ENCODE measurements at places on chromosomes 2 and 18. TPM values are rescaled to one million over a fixed set of nuclear protein-coding genes. Genes with fewer than 3 reads are reported as not detected.

The CFAP65 gene
- not detected for total RNA-seq

DNA sequence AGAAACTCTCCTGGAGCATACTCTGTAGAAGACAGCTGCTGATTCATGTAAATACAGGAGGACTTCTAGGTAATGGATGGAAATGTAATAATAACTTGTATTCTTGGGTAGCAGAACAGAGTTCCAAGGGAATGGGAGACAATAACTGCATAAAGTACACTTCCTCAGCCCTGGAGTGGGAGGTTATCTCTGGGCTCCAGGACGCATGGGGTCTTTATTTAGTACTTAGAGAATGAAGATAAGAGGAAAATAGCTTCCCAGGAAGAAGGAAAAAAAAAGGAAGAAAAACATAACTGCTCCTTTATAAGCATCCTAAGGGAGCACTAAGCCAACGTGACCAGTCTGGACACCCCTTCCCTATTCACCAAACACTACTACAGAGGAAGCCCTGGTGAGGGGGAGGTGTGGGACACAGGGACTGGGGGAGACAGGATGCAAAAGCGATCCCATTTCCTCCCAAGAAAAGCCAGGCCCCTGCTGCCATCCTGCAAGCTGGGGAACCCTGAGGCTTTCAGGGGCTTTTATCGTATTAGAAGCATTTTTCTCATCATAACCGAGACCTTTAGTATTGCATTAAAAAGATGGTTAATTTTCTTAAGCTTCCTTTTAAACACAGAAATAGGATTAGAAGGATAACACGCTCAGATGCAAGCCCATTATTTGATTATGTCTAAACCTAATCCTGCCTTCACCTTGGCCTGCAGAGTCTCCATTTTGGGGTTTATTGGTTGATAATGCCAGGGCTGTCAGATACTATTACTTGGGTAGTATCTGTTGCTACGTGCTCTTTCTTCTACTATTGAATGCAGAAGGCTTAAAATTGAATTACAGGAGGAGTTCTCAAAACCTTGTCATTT is 78.5 kb downstream of the KLF7 start:
- no peak overlapping the region for H3K27ac ChIP-seq
- DNase-seq: no peak
- peaks cover 10% of the 10 kb centered on the region for H3K4me1 ChIP-seq
- peaks cover 50% of the 10 kb centered on the region for H3K36me3 ChIP-seq
- no peak overlapping the region for H3K4me3 ChIP-seq
- no peaks in the 10 kb centered on the region for H3K27me3 ChIP-seq

The ST6GAL2 gene
- total RNA-seq: not detected

GRCh38 chr2:35301369-35301768 is 1054.2 kb upstream of the CRIM1 start:
- no peaks in the 10 kb centered on the region for H3K4me1 ChIP-seq
- no peak for DNase-seq
- no peak overlapping the region for H3K27ac ChIP-seq
- H3K27me3 ChIP-seq: no peaks in the 10 kb centered on the region

DNA sequence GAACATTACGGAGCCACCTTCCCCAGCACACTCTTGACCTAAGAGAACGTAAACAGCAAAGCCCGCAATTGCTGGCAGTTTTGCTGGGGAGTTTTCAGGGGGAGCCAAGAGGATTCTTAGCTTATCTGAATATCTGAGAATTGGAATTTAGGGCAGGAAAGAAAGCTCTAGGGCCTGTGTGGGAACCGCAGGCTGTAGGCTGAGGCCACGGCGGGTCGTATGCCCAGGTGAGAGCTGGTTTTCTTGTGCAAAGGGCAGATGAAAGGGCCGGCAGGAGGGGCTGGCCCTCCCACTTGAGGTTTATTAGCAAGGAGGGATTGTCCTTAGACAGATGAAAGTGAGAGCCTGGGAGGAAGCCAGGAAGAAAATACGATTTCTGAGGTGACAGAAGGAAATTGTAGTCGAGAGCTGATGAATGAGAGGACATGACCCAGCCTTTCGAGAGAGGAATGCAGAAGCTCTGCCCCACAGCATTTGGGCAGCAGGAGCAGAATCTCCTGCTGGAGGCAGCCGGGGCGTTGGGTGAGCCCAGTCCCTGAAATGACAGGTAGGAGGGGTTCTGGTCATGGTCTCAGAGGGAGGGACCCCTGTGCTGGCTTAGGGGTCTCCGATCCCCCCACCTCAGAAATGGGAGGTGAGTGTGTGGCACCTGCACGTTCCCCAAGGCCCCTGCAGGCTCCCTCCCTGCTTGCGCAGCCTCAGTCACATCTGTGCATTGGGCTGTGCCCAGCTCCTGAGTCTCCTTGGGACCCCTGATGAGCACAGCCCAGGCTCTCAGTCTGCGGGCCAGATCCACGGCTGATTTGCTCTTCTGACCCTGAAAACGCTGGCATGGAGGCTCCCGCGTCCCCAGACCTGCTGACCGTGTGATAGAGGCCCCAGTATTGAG is 61.1 kb downstream of the CABLES1 start:
- DNase-seq: no peak
- peaks cover 21% of the 10 kb centered on the region for H3K4me1 ChIP-seq
- H3K27ac ChIP-seq: no peak overlapping the region
- H3K4me3 ChIP-seq: no peak overlapping the region
- no peaks in the 10 kb centered on the region for H3K27me3 ChIP-seq

- H3K4me1 ChIP-seq: no peaks in the 10 kb centered on the region
- H3K27me3 ChIP-seq: no peaks in the 10 kb centered on the region
- H3K27ac ChIP-seq: no peak overlapping the region
- H3K36me3 ChIP-seq: no peaks in the 10 kb centered on the region
Measured at GRCh38 chr2:131535526-131535925, 7.8 kb downstream of the CCDC74A start.

- peak overlapping the region; percentile 36 for H3K4me3 ChIP-seq
- H3K27ac ChIP-seq: peak overlapping the region; percentile 94
- H3K27me3 ChIP-seq: no peaks in the 10 kb centered on the region
- DNase-seq: peak; percentile 84
Measured at GRCh38 chr2:1653956-1654695, 90.2 kb downstream of the PXDN start.

- no peaks in the 10 kb centered on the region for H3K27me3 ChIP-seq
- H3K4me3 ChIP-seq: no peak overlapping the region
- no peaks in the 10 kb centered on the region for H3K36me3 ChIP-seq
- peak; percentile 39 for DNase-seq
- peak overlapping the region; percentile 66 for H3K27ac ChIP-seq
- peaks cover 19% of the 10 kb centered on the region for H3K4me1 ChIP-seq
Measured at GRCh38 chr18:5464251-5464650, 79.5 kb downstream of the EPB41L3 start.

The TMEM37 gene
- not detected for total RNA-seq

DNA sequence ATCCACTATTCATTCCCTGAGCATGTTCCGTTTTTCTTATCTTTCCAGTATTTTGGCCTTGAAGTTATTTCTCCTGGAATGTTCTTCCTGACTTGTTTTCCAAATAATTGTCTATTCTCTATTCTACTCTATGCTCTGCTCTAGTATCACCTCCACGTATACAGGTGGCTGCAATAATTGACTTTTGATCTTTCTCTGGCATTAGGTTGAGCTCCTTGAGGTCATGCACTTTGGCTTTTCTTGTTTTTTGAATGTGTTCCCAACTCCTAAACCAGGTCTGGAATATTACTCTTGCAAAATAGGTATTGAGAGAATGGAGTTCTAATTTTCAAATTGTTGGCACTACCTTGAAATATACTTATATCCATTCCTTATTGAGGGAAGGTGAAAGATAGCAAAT is 550.4 kb downstream of the CNTNAP5 start:
- DNase-seq: no peak
- no peaks in the 10 kb centered on the region for H3K27me3 ChIP-seq

GRCh38 chr2:76381624-76382023 is 670.9 kb upstream of the GCFC2 start:
- DNase-seq: no peak
- no peaks in the 10 kb centered on the region for H3K27me3 ChIP-seq
- no peak overlapping the region for H3K27ac ChIP-seq

GRCh38 chr2:54409752-54410151 is 46.4 kb upstream of the SPTBN1 start:
- H3K27ac ChIP-seq: no peak overlapping the region
- H3K36me3 ChIP-seq: no peaks in the 10 kb centered on the region
- no peak overlapping the region for H3K4me3 ChIP-seq
- H3K27me3 ChIP-seq: no peaks in the 10 kb centered on the region
- DNase-seq: no peak

The CCDC102B gene
- total RNA-seq: 0.89 TPM

The AKAIN1 gene
- total RNA-seq: not detected

The SERPINB2 gene
- total RNA-seq: 6.1 TPM

The LIMS3 gene
- total RNA-seq: 3.9 TPM

The CHST10 gene
- total RNA-seq: 12.9 TPM

GRCh38 chr2:37641582-37642171 is 29.8 kb downstream of the CDC42EP3 start:
- no peaks in the 10 kb centered on the region for H3K27me3 ChIP-seq
- H3K27ac ChIP-seq: peak overlapping the region; percentile 86
- H3K4me3 ChIP-seq: no peak overlapping the region
- peak; percentile 92 for DNase-seq

GRCh38 chr2:226798422-226799210 is 1.0 kb downstream of the IRS1 start:
- no peaks in the 10 kb centered on the region for H3K27me3 ChIP-seq
- H3K36me3 ChIP-seq: no peaks in the 10 kb centered on the region
- H3K27ac ChIP-seq: peak overlapping the region; percentile 61
- peak; percentile 69 for DNase-seq
- 0 out of 2 replicates have a peak, but pooled peaks cover 8% of the 10 kb centered on the region for H3K4me1 ChIP-seq

DNA sequence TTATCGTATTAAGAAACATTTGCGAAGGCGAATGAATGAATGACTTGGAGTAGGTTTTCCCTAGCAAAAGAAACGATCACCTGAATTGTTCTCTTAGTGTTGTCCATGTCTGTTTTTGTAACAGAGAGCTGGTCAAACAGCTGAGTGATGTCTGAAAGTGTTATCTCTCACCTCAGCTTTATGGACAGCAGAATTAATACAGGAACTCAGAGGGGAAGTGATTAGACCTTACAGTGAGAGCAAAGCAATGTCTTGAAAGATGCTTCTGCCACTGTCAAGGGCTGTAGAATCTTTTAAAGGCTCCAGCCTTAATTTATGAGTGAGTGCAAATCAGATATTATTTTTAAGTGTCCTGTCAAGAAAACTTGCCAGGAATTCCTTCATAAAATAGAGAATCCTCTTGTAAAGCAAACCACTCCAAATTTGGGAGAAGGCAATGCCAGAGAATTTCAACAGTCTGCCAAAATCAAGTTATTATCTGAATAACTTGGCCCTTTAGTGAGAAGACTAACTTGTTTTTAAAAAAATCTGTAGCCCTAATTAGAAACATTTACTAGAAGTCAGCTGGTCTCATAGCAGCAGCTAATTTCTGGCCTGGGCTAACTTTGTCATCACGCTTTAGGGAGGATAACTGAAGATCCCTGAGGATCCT is 60.7 kb downstream of the CDC42EP3 start:
- H3K27me3 ChIP-seq: no peaks in the 10 kb centered on the region
- peak; percentile 36 for DNase-seq
- H3K4me1 ChIP-seq: peaks cover 24% of the 10 kb centered on the region

DNA sequence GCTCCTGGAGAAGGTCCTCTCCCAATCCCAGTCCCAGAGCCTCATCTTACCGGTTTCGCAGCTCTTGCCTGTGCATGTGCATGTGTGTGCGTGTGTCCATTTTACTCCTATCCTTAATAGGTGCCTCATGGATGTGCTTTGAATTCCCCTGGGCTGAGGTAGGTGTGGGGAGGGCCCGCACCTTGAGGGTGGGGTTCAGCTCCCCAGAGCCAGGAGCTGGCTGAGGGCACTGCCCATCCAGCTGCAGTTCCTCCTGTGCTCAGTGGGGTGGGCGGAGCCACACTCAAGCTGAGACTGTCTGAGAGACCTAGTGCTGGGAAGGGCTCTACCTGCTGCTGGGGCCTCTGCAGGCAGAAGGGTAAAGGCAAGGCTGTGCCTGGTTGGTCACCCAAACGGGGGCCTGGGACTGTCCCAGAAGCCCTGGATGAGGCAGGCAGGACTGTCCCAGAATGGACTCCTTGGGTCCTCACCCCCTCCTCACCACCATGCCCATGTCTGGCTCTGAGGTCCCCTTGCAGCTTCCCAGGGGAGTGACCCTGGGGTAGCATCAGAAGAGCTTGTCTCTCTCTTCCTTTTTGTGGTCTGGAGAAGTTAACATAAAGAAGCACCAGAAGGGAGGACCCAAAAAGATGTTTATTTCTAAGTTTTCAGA is 8.9 kb downstream of the GDF7 start:
- H3K27ac ChIP-seq: no peak overlapping the region
- no peaks in the 10 kb centered on the region for H3K4me1 ChIP-seq
- peaks cover 21% of the 10 kb centered on the region for H3K27me3 ChIP-seq
- H3K4me3 ChIP-seq: no peak overlapping the region

The VSNL1 gene
- total RNA-seq: not detected

DNA sequence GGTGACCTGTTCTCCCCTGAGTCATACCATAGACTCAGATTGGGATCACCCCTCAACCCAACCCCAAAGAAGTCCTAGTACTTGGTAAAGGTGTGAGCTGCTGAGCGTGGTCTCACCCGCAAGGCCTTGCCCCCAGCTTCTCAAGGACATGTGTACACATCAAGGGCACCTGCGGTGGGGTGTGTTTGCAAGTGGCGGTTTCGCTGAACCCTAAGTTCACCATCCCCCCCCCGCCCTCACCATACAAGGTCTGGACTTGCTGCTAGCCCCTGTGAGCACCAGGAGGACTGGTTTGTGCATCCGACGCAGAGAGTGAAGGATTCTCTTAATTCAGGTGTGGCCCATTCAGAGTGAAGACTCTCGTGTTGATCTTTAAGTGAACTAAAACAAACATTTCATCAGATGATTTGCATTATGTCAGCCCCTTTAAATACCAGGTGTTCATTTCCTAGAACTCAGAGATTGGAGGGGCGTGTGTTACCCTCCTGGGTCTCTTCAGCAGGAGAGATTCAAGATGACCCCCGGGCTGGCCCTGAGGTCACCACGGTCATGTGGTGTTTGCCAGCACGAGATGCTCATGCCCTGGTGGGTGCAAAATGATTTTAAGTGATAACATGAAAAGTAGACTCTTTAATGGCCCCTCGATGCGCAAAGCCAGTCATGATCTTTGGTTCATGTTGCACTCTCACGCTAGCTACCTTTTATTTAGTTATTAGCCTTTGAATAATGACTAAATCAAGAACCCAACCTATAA is 27.8 kb downstream of the MTERF4 start:
- no peak for DNase-seq
- peaks cover 7% of the 10 kb centered on the region for H3K36me3 ChIP-seq
- H3K27ac ChIP-seq: no peak overlapping the region
- no peak overlapping the region for H3K4me3 ChIP-seq
- H3K4me1 ChIP-seq: no peaks in the 10 kb centered on the region
- no peaks in the 10 kb centered on the region for H3K27me3 ChIP-seq

DNA sequence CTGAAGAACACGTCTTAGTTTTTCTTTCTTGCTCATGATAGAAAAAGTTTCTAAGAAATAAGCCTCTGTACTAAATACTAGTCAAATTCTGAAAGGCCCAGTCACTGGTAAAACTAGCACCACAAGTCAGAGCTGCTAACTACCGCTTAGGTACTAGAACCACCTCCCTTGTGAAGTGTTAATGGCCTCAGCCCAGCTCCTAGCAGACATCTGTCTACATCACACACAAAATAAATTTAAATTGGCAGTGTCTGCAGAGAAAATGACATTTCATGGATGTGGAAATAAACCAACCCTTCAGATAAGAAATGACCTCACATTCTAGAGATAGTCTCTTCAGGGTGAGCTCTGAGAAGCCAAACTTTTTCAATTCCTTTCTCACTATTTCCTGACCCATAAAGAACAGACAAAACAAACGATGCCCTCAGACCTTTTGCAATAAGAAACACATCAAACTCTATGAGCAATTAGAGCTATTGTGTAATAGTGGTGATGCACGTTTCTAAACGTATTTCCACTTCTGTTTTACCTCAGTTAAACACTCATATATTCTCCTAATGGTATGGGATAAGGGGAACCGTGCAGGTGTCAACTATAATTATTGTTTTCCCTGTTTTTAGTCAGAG is 70.3 kb upstream of the DSG1 start:
- H3K4me3 ChIP-seq: no peak overlapping the region
- H3K36me3 ChIP-seq: no peaks in the 10 kb centered on the region
- H3K4me1 ChIP-seq: no peaks in the 10 kb centered on the region
- H3K27ac ChIP-seq: no peak overlapping the region
